ENCODE measurements at places on chromosomes 13 and 19.

- DNase-seq: no peak
These were observed 58.2 kb downstream of the ESD start for GRCh38 chr13:46738766-46739165.

GRCh38 chr19:50384685-50385535 is 763 bp downstream of the POLD1 start:
- peak; percentile 52 for DNase-seq

GRCh38 chr19:9171393-9171991 is 7.3 kb upstream of the OR7D2 start:
- DNase-seq: peak; percentile 20

GRCh38 chr13:112617754-112618375 is 29.9 kb upstream of the TUBGCP3 start:
- DNase-seq: no peak

DNA sequence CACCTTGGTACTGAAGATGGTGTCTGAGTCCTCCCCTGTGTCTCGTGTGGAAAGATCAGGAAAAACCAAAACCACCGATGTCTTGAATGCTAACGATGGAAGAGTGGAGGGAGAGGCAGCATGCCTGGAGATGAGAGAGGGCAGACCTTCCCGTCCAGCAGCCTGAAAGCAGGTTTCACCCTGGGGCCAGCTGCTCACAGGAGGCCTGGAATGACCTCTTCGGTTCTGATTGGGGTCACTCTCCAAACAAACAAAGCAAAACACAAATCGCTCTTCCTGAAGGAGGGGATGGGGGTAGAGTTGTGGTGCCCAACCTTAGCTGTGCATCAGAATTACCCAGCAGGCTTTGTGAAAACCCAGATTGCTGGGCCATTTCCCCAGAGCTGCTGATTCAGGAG is 142.3 kb upstream of the SOX1 start:
- no peak for DNase-seq

GRCh38 chr19:35291259-35291658 is 702 bp upstream of the MAG start:
- no peak for DNase-seq

DNA sequence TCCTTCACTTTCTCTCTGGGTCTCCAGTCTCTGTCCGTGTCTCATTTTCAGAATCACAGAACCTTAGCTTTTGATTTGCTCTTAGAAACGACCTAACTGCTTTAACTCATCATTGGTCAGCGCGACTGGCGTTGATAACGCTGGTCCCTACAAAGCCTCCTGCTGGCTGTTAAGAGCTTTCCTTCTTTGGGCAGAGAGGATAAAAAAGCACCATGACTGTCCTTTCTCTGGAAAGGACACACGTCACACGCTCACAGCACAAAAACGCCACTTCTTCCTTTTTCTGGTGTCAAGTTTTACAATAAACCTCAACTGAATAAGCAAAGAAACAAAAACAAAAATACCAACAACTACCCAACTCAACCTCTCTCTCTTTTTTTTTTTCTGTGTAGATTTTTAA is 1.7 kb upstream of the KLK12 start:
- DNase-seq: no peak

- DNase-seq: no peak
These were observed 4.0 kb upstream of the KLK3 start for GRCh38 chr19:50850738-50851137.

DNA sequence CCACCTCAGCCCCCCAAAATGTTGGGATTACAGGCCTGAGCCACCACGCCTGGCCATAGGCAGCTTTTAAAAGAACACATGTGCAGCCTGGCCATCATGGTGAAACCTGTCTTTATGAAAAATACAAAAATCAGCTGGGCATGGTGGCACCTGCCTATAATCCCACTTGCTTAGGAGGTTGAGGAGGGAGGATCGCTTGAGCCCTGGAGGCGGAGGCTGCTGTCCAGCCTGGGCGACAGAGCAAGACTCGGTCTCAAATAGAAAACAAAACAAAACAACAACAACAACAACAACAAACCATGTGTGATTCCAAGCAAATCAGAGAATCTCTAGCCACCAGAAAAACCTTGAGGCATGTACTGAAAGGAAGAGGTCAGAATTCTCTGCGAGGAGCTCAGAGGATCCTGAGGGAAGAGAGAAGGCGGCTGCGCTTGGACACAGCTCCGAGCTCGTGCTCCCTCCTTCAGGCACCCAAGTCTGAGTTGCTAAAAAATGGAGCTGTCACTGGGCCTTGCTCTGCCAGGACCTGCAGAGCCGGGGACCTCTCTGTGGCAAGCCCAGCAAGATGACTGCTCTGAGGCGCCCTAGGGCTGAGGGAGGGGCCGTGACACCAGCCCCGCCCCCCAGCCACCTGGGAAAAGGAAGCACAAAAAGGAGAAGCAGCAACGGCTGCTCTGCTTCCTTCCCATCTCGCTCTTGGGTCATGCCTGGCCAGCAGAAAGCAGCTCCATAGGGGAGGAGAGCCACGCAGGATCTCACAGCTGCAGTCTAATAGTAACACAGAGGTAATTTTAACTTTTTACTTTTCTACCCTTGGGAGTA is at the start of gene ARL11:
TSS of gene ARL11 (plus strand) at position 677 of the 822 bp plus-strand sequence. CDS start 1,941 bp downstream, outside the sequence.
- DNase-seq: no peak

DNA sequence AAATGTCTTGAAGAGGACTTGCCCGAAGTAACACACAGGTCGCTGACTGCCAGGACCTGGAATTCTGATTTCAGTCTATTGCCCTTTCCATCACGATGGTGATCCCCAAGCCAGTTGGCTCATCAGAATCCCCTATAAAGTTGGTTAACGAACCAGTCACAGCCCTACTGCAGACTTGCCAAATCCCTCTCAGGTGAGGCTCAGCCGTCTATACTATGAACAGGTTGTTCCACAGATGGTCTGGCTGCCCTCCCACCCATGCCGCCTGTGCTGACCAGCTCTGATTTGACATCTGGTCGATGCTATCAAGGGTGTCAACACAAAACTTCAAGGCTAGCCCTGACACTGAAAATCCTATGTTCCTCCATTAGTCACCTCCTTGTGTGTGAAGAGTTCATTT is 90.0 kb downstream of the RNASEH2B start:
- no peak for DNase-seq

GRCh38 chr19:15666883-15667282 is 6.0 kb upstream of the CYP4F12 start:
- DNase-seq: no peak

- no peak for DNase-seq
These were observed 480.4 kb upstream of the SGCG start for GRCh38 chr13:22700246-22700887.

DNA sequence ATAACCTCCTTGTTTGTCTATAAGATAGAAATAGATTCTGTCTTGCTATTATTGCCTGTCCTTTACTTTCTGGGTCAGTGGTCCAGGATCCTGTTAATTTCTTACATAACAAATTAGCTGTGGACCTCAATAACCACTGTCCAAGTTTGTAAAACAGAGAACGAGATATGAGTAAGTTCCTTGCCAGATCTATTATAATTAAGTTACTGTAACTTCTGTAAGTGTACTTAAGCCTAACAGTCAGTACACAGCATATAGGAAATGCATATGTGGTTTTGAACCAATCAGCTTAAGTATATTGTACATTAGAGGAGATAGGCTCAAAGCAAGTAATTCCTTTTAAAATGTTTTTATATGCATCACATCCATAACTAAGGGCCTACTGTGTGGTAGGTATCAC is 34.9 kb downstream of the HTR2A start:
- DNase-seq: no peak

- DNase-seq: peak; percentile 43
These were observed 5.2 kb downstream of the GARRE1 start for GRCh38 chr19:34259367-34260095.

DNA sequence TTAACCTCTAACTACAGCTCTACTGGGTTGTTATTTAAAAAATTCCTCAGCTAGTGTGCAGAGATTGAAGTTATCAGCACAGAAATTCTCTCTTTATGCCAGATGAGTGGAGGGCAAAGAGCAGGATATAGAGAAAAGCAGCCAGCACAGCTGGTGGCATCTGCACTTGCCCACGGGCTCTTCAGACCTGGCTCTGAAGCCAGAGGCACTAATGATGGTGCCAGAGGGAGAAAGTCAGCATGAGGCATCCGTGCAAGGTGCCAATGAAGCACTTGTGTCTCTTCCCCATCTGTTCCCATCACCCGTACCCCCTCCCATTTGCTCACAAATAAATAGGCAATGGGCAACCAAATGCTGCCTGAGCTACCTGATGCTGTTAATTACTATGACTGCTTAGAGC is 138.9 kb downstream of the OLFM4 start:
- DNase-seq: no peak

GRCh38 chr19:3986260-3987041 is 1.2 kb upstream of the EEF2 start:
- peak; percentile 89 for DNase-seq

GRCh38 chr13:52599848-52600603 is 42.2 kb upstream of the HNRNPA1L2 start:
- peak; percentile 41 for DNase-seq

DNA sequence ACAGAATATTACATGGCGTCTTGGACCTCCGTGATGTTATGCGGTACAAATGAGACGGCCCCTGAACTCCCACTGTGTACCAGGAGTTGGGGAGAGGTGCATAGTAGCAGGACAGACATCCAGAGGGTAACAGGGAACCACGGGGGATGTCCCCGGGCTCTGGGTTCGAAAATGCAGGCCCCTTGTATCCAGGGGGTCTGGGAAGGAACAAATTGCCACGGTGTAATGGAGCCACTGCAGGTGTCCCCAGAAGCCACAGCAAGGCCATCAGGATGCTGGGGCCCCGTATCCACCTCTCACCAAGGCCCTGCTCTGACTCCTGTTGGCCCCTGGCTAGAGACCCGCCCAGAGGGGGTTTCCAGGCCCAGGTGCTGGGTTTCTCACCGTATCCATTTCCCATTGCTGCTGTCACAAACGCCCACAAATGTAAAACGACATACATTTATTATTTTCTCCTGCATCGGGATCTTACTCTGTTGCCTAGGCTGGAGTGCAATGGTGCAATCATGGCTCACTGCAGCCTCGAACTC is 77.8 kb downstream of the INSR start:
- no peak for DNase-seq

- DNase-seq: peak; percentile 16
These were observed 17.7 kb downstream of the ZNF613 start for GRCh38 chr19:51944798-51945552.

DNA sequence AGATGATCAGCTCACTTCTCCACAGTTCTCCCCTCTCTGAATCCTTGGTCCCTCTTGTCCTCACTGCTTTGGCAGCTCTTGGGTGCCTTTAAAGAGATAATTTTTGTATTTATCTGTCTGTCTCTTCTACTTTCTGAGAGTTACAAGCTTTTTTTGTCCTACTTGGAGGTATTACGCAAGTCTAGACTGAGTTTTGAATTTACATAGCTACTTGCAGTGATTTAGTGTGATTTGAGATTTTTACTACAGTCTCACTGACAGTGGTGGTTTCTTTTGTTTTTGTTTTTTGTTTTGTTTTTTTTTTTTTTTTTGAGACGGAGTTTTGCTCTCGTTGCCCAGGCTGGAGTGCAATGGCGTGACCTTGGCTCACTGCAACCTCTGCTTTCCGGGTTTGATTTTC is 22.1 kb downstream of the URI1 start:
- peak; percentile 54 for DNase-seq

- no peak for DNase-seq
These were observed 42.5 kb downstream of the NFIX start for GRCh38 chr19:13037731-13038130.

- DNase-seq: no peak
These were observed 161.9 kb downstream of the B3GLCT start for GRCh38 chr13:31361673-31362072.

DNA sequence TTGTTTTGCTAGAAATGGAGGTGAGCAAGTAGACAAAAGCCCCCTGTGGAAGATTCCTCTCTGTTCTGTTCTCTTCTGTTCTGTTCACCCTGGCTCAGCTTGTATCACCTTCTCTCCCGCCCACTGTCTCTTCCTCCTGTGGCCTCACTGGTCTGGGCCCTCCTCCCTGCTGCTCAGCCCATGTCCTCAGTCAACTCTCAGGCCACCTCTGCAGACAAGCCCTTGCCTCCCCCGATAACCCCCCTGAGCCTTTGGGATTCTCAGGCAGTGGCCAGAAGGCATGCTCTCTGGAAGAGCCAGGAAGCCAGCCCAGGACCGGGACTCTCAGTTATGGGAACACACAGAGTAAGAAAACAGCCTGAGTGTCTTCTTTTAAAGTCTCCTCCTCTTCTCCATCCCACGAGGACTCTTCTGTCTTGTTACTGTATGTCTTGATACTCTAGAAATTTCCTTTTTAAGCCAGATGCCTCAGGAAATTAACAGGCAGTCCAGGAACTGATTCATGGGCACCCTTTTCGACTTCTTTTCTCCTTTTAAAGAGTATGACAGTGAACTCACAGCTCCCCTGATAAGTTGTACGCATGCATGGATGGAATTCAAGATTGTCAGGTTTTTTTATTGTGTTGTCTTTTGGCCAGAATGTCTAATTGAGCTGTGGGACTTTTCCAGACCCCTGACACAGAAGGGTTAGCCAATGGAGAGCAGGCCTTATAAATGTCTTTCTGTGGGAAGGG is 33.7 kb downstream of the SHISA2 start:
- peak; percentile 24 for DNase-seq

DNA sequence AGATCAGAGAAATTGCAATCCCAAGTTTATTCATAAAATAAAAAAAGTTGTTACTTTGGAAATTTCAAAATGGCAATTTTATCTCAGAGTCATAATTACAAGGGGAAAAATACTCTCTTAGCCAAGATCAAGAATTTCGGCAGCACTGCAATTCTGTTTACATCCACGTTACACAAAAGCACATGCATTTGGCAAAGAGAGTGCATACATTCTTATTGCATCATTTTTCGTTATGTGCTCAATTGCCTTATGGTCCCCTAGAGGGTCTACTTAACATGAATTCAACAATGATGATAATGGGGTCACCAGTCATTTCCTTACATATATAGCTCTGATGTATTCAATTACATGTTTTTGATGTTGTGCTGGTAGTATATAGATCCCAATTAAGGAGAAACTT is 498.0 kb downstream of the DIAPH3 start:
- no peak for DNase-seq

- peak; percentile 41 for DNase-seq
These were observed 249.6 kb downstream of the TSHZ3 start for GRCh38 chr19:31099515-31100205.

DNA sequence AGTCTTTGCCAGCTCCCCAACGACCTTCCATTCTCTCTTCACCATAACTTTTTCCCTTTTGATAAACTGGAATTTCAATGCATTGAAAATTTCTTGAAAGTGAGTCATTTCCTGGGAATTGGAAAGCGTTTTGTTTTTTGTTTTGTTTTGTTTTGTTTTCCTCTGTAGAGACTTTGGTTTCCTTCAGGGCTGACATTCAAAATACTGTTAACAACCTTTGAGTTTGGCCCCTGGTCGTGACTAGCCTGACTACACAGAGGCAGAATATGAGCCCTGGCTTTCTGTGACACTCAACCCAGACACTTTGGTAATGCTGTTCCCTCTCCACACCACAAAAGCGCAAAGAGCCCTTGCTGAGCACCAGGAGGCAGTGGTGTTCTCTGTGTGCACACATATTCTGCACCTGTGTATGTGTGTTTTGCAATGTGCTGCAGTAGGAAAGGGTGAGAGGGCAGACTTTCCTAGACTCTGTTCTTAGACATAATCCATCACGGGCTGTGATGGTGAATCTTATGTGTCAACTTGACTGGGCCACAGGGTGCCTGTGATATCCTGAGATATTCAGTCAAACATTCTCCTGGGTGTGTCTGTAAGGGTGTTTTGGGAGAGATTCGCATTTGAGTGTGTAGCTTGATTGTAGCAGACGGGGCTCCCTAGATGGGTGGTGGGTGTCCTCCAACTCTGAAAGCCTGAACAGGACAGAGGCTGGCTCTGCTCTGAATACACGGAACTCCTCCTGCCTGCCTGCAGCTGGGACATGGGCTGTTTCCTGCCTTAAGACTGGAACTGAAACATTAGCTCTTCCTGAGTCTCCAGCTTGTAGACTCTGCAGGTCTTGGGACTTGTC is 29.5 kb upstream of the ANKRD10 start:
- peak; percentile 89 for DNase-seq

All from choroid plexus epithelial cell (primary cell).